Stimulated activated CD8-positive, alpha-beta memory T cell treated with anti-CD3 and anti-CD28 coated beads, Interleukin-12 subunit alpha, Interleukin-12 subunit beta, amount 100 ng/mL, for 4 hours (primary cell): ENCODE measurements at places on chromosomes 1 and 21.

GRCh38 chr1:104380003-104380402, 630.3 kb downstream of the AMY1C start:
- no peak for DNase-seq

DNA sequence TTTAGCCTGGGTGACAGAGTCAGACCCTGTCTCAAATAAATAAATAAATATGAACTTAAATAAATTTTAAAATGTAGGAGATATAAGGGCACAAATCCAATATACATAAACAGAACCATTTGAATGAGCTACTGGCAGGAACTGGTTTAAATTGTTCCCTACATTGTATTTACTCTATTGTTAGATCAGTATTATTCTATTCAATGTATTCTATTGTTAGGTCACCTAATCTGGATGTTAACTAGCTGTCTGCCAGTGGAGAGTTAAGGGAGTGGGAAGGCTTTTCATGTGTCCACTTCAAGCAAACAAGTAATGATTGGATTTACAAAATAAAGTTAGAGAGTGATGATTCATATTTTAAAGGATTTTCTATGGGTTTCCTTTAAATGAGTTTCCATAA, 4.9 kb upstream of the FBXO28 start:
- DNase-seq = no peak

GRCh38 chr1:19756480-19756879, 43.2 kb downstream of the TMCO4 start:
- DNase-seq = no peak

DNA sequence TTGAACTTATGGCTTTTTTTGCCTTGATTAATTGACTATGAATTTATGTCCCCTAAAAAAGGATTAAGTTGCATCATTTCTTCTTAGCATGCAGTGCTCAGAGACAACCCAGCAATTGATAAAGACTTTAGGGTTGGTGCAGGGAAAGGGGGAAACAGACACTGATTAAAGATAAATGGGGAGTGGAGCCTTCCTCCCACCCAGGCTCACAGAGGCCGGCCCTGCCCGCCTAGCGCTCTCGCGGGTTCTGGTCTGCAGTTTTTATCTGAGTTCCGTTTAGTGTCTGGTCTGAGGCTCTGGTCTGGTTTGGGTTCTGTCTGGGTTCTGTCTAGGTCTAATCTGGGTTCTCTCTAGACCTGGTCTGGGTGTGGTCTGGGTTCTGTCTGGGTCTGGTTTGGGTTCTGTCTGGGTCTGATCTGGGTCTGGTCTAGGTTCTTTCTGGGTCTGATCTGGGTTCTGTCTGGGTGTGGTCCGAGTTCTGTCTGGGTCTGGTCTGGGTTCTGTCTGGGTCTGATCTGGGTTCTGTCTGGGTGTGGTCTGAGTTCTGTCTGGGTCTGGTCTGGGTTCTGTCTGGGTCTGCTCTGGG, 48.1 kb downstream of the ABCG1 start:
- no peak for DNase-seq

- DNase-seq = no peak
These were observed 152.3 kb downstream of the NR5A2 start for GRCh38 chr1:200179781-200180160.

DNA sequence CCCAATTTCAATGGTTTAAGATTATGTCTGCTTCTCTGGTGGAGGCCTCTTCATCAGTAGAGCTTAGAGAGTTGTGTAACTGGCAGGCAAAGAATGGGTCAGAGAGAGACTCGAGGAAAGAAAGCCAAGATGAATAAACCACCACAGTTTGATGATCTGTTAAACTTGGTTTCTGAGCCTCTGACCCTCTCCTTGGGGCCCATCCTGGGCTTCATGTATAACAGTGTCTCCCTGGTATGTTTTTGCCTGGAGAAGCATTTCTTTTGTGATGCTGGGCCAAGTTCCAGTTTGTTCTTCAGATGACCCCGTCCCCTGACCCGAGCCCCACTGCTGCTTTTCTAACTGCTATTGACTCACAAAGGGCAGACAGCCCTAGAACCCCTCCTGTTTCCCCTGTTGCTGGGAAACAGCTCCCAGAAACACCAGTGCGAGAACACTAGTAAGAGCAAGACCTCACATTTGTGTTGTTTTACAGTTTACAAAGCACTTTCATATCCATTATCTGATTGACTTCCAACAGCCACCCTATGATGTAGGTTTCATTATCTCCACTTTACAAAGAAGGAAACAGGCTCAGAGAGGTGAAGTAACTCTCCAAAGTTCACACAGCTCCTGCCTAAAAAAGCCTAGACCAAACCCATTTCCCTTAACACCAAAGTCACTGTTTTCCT, 9.0 kb downstream of the CD2 start:
- DNase-seq = no peak

- DNase-seq = no peak
These were observed 1.7 kb downstream of the EXOC8 start for GRCh38 chr1:231335663-231336602.

GRCh38 chr1:33086384-33086850, 5.5 kb downstream of the AZIN2 start:
- no peak for DNase-seq

- DNase-seq = no peak
These were observed 134.6 kb upstream of the ARHGEF16 start for GRCh38 chr1:3319874-3320245.

DNA sequence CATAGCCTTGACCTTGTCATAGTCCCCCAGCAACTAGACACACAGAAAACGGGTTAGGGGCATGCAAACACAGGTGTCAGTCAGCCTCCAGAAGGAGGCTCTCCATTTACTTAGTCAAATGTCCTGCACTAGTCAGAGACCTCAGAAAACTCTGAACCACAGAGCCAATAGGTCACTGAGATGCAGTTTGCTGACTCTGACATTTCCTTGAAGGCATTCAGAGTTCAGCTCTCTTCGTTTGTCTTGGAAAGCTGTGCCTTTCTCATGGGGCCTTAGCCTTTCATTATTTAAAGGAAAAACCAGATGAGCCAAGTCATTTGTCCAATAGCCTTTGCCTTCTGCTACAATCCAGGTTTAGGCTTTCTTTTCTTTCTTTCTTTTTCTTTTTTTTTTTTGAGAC, 3.5 kb downstream of the OLFML2B start:
- DNase-seq = no peak

GRCh38 chr1:229022595-229023333, 248.1 kb upstream of the RAB4A start:
- DNase-seq = no peak

DNA sequence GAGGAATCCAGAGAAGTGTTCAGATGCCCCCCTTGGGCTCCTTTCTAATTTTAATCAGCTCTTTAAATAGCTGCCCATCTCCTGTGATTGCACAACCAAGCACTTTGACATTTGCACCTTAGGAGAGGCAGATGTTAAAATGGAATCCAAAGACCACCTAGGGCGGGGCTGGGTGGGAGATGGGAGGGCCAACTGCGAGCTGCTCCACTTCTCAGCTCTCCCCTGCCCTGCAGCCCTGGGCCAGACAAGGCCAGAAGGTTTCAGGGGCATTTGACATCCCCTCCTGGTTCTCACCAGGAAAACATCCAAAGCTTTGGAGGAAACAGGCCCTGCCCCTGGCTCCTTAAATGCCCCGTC, 106.9 kb downstream of the DHRS3 start:
- DNase-seq = no peak

- DNase-seq = no peak
These were observed 44.2 kb downstream of the PRDM16 start for GRCh38 chr1:3113047-3113740.

- no peak for DNase-seq
These were observed 93.0 kb downstream of the APP start for GRCh38 chr21:26077521-26077920.

GRCh38 chr1:29282924-29283803, 46.8 kb downstream of the PTPRU start:
- no peak for DNase-seq

DNA sequence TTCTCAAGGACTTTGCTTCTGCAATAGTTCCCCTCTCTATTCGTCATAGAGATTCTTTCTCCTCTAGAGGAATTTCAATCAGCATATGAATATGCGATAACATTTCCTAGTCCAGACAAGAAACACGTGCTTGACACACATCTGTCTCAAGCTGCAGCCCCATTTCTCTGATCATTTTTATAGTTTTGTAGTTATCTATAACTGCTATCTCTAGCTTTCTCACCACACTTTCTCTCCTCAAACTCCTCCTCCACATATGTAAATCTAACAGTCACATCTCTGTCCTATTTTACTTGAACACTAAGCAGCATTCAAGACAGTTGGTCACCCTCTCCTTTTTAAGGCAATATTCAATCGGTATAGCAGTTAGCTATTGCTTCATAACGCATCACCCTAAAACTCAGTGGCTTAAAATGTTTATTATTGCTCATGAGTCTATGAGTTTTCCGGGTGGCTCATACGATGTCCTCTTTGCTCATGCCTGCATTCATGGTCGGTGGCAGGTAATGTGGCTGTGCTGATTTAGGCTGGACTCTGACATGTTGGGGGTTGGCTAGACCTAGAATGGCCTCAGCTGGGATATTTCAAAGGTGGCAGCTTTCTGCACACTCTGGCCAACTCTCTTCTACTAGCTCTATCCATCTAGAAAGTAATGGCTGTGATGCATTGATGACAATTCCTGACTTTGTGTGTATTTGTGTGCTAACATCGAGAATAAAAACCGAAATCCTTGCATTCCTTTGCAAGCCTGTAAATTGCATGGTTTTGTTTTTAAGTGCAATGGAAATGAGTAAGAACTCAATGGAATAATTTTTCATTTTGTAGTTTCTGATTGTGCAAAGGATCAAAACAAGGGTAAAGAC, 20.6 kb downstream of the ATP6V1G3 start:
- no peak for DNase-seq

DNA sequence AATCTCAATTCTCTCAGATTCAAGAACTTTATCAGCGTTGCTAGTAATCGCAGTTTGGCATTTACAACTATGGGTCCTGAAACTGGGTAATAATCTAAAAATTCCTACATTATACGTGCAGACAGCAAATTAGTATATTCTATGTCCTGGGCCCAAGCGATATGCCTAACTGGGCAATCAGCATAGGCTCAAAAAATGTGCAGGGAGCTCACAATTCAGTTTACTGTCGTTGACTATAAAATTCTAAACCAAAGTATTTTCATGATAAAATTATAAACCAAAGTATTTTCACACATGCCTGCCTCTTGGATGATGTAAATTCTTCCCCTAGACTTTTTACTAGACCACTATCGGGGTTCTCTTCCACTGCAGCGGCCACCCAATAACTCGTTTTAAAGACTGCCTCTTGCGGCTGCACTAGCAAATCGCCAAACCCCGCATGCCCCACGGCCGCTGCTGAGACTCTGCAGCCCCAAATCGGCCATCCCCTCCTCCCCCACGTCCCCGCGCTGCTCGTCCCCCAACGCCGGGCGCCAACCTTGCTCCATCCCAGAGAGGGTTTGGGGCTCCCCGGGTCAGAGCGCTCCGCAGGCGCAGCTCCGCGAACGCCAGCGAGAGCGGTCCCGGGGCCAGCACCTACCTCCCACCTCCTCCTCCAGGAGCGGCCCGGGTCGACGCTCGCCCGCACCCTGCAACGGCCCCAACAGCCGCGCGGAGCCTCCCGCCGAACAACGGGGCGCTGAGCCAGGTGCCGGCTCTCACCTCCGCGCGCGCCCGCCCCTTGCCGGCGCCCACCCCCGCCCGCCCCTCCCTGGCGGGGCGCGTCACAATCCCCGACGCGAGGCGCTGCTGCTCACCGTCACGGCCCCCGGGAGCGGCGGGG, 506 bp downstream of the SSX2IP start:
- DNase-seq = no peak
